Mammary microvascular endothelial cell (primary cell): ENCODE measurements at places on chromosomes 4 and X. TPM values are rescaled to one million over a fixed set of nuclear protein-coding genes. Genes with fewer than 3 reads are reported as not detected.

The GPR50 gene
- total RNA-seq: not detected in 2 replicates

The EREG gene
- total RNA-seq: under 0.01 and 0.10 TPM in 2 replicates

The MAGEA10 gene
- total RNA-seq: not detected in 2 replicates

The UNC5C gene
- 0.07 and 0.10 TPM in 2 replicates for total RNA-seq

The RNF175 gene
- total RNA-seq: not detected in 2 replicates

The ADGRA3 gene
- 3.1 and 4.5 TPM in 2 replicates for total RNA-seq

The ZNF141 gene
- 2.5 and 2.7 TPM in 2 replicates for total RNA-seq

The BMX gene
- total RNA-seq: 13.5 and 14.0 TPM in 2 replicates

The SPATA18 gene
- total RNA-seq: 6.8 and 11.3 TPM in 2 replicates

The SOWAHB gene
- not detected in 2 replicates for total RNA-seq

The DCAF12L1 gene
- 0.07 TPM in 1 of 2 replicates, not detected in the other for total RNA-seq

The CRLF2 gene
- 0.47 TPM in 1 of 2 replicates, not detected in the other for total RNA-seq

The BRCC3 gene
- total RNA-seq: 13.9 and 14.5 TPM in 2 replicates
